ENCODE measurements at places on chromosomes 5 and 9. TPM values are rescaled to one million over a fixed set of nuclear protein-coding genes. Genes with fewer than 3 reads are reported as not detected.
A peak's percentile ranks its signal among the peaks of the same experiment; 100 is the strongest.

DNA sequence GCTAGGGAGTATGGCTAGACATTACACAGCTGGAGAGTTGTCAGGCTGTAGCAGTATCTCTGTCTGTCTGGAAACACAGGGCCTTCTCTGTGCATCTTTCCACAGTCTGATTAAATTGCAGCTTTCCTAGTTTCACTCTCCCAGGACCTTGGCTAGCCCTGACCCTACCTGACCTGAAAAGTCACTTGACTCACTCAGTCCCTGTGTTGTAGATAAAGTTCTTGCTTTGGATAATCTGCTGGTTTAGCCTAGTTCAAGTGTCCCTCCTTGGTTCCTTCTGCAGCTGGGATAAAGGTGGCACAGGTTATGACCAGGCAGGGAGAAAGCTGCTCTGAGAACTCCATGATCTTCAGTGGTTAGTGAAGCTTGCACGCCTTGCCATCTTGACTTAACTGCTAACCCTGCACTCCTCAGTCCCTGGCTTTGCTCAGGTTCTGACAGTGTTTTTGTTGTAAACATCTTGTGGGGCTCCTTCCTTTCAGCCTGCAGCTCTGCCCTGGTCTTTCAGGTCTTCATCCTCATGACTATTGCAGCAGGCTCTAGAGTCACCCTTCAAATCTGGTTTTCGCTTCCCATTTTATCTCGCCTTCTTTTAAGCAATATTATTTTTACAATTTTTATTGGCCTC lies 101.0 kb downstream of the PIP5K1B start:
- H3K36me3 ChIP-seq: no peaks in the 10 kb centered on the region
- peak; percentile 46 for DNase-seq
- H3K27ac ChIP-seq: peak overlapping the region; percentile 50
- H3K4me3 ChIP-seq: no peak overlapping the region
- H3K27me3 ChIP-seq: no peaks in the 10 kb centered on the region
- H3K4me1 ChIP-seq: peaks cover 15% of the 10 kb centered on the region

GRCh38 chr5:146082798-146083197 lies 22.6 kb downstream of the PLAC8L1 start:
- no peaks in the 10 kb centered on the region for H3K36me3 ChIP-seq
- H3K4me1 ChIP-seq: no peaks in the 10 kb centered on the region
- DNase-seq: no peak
- H3K27ac ChIP-seq: no peak overlapping the region
- no peak overlapping the region for H3K4me3 ChIP-seq

DNA sequence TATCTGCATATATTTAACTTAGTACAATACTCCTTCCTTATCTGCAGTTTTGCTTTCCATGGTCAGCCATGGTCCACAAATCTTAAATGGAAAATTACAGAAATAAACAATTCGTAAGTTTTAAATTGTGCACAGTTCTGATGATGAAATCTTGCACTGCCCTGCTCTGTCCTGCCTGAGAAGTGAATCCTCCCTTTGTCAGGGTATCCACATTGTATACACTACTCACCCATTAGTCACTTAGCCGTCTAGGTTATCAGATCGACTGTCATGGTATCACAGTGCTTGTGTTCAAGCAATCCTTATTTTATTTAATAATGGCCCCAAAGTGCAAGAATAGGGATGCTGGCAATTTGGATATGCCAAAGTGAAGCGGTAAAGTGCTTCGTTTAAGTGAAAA lies 8.3 kb upstream of the YTHDC2 start:
- no peak for DNase-seq
- H3K27me3 ChIP-seq: peaks cover 3% of the 10 kb centered on the region
- no peak overlapping the region for H3K27ac ChIP-seq
- H3K36me3 ChIP-seq: no peaks in the 10 kb centered on the region

DNA sequence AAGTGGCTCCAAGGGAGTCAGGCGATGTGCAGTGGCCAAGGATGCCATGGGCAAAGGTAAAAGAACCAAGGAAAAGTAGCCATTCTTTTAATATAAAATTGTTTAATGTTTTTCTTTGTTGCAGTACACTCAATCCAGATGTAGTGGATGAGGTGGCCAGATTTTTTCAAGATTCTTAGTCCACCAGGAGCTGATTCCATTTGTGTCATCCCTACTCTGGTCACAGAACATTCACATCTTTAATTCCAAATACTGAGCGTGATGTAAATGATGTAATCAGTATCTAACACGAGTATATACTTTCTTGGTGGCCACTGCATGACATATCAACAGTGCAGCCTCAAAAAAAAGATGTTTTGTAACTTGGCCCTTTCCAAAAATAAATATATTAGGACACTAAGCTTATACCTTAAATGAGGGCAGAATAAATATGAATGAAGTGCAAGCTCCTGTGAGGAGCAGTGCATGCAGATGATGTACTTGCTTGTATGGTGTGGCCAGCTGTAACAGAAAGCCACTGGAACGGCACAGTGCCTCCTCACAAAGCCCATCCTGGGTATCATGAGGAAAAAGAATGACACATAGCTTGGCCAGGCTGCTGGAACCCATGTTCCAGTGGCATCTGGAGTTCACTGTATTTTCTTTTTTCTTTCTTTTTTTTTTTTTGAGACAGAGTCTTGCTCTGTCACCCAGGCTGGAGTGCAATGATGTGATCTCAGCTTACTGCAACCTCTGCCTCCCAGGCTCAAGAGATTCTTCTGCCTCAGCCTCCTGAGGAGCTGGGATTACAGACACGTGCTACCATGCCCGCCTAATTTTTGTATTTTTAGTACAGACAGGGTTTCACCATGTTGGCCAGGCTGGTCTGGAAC lies 6.5 kb upstream of the SPATA24 start:
- no peak overlapping the region for H3K4me3 ChIP-seq
- peak; percentile 53 for DNase-seq
- no peaks in the 10 kb centered on the region for H3K27me3 ChIP-seq
- H3K4me1 ChIP-seq: peaks cover 14% of the 10 kb centered on the region
- no peaks in the 10 kb centered on the region for H3K36me3 ChIP-seq

DNA sequence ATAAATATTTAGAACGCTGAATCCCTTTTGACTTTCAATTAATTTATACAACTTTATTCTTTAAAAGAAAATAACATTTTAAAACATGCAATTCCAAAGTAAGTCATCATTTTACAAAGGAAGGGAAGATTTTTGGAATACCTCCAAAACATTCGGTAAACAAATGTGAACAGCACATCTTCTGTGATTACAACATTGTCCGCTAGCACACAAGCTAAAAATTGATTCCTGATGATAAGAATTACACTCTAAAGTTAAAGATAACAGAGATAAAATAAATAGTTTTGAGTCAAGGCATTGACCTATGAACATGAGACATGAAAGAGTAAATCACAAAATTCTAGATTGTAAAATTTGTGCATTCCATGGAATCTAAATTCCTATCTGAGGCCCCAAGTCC lies 56.2 kb upstream of the TRAF1 start:
- H3K27me3 ChIP-seq: no peaks in the 10 kb centered on the region
- H3K36me3 ChIP-seq: no peaks in the 10 kb centered on the region
- H3K27ac ChIP-seq: no peak overlapping the region
- H3K4me3 ChIP-seq: no peak overlapping the region
- H3K4me1 ChIP-seq: peaks cover 22% of the 10 kb centered on the region
- DNase-seq: no peak

TRAF2 gene
- 3.8 TPM for total RNA-seq

ACOT12 gene
- total RNA-seq: not detected

- peak; percentile 55 for DNase-seq
- H3K27me3 ChIP-seq: no peaks in the 10 kb centered on the region
- H3K4me3 ChIP-seq: no peak overlapping the region
- no peaks in the 10 kb centered on the region for H3K36me3 ChIP-seq
Observed at GRCh38 chr5:154311362-154311761, 120.8 kb downstream of the GALNT10 start.

MEGF10 gene
- total RNA-seq: 9.5 TPM

- no peaks in the 10 kb centered on the region for H3K4me1 ChIP-seq
- no peak overlapping the region for H3K4me3 ChIP-seq
- H3K27ac ChIP-seq: peak overlapping the region; percentile 9
- no peaks in the 10 kb centered on the region for H3K36me3 ChIP-seq
Observed at GRCh38 chr5:27708534-27708933, 670.1 kb upstream of the CDH9 start.

FBP2 gene
- 0.58 TPM for total RNA-seq

- no peak overlapping the region for H3K27ac ChIP-seq
- DNase-seq: no peak
- no peak overlapping the region for H3K4me3 ChIP-seq
- H3K4me1 ChIP-seq: no peaks in the 10 kb centered on the region
Observed at GRCh38 chr5:168104350-168104749, 187.1 kb upstream of the WWC1 start.

- no peak for DNase-seq
- H3K27me3 ChIP-seq: no peaks in the 10 kb centered on the region
- no peak overlapping the region for H3K27ac ChIP-seq
- no peak overlapping the region for H3K4me3 ChIP-seq
- no peaks in the 10 kb centered on the region for H3K36me3 ChIP-seq
- no peaks in the 10 kb centered on the region for H3K4me1 ChIP-seq
Observed at GRCh38 chr5:43798740-43799139, 195.8 kb downstream of the NNT start.

PCDHA9 gene
- total RNA-seq: 0.35 TPM

DNA sequence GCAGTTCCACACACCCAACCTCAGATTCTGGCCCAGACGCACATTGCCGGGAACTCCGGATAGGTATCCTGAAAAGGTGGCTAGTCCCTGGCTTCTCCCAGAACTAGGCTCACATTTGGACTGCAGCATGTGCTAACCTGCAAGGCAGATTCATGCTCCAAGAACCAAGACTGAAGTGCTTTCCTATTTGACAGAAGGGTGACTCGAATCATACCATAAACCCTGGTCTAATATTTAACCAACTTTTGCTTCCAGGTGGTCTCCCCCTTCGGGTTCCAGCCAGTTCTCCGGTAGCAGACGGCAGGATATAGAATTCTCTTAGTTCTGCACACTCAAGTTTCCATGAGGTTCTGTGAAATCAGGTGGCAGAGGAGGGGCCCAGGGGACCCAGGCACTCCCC lies 7.6 kb downstream of the PTGES start:
- no peak overlapping the region for H3K4me3 ChIP-seq
- no peaks in the 10 kb centered on the region for H3K27me3 ChIP-seq
- H3K4me1 ChIP-seq: no peaks in the 10 kb centered on the region
- no peak overlapping the region for H3K27ac ChIP-seq
- no peaks in the 10 kb centered on the region for H3K36me3 ChIP-seq

- H3K4me3 ChIP-seq: no peak overlapping the region
- peaks cover 3% of the 10 kb centered on the region for H3K36me3 ChIP-seq
- H3K27ac ChIP-seq: no peak overlapping the region
- peak; percentile 78 for DNase-seq
Observed at GRCh38 chr5:35458824-35459207, 158.8 kb upstream of the SPEF2 start.

All from adrenal gland (tissue), 19 donors.